Activated CD4-positive, alpha-beta T cell treated with anti-CD3 and anti-CD28 coated beads, Interleukin-2, Interleukin-4, amounts not matched to agents 100 ng/mL and 50 ng/mL, durations not matched to agents 16 hours and 8 hours (primary cell): ENCODE measurements at places on chromosomes 7 and 10.

DNA sequence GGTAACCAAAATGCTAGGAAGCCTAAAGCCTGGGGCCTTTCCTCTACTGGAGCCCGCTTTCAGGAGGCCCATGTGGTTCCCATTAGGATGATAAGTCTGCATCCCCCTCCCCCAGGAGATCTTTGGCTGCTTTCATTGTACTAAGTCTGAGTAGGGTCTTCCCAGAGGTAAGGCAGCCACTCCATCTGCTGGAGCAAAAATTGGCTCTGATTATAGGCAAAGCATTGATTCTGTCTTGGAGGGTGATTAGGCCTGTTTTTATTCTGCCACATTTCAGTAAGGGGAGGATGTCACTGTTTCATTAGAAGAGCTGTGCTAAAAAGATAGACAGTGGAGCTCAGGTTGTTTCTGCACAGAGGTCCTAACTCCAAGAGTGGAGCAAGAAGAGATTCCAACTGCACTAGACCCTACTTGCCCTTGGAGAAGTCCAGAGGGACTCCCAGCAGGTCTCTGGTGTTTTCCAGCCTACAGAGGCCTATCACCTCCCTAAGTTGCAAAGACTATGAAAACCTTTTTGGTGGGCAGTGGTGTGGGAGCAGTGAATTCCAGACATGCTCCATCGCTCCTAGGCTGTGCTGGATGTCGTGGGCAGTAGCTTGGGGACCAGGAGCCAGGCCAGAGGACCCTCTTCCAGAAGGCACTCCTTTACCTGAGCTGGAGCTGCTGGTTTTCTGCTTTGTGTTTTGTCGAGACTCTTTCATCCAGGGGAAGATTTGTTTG lies 7.1 kb upstream of the HOXA2 start:
- no peak for DNase-seq

DNA sequence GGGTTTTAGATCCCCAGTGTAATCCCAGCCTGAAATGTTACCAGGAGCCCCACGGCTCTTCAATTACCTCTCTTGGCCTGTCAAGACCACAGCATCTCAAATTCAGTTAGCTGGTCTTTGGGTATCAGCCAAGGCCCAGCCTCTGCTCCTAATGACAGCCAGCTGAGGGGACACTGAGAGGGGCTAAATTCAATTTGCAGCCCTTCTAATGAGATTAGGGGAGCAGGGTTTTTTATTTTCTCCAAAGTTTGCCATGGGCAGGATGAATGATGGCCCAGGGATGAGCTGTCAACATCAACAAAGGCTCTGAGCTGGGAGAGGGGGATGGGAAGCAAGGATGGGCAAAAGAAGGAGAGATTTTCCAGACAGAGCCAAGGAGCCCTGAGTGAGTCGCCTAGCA lies 116.8 kb upstream of the TBX20 start:
- DNase-seq: no peak

- DNase-seq: no peak
Observed at GRCh38 chr10:133297504-133297903, 11.2 kb downstream of the TUBGCP2 start.

DNA sequence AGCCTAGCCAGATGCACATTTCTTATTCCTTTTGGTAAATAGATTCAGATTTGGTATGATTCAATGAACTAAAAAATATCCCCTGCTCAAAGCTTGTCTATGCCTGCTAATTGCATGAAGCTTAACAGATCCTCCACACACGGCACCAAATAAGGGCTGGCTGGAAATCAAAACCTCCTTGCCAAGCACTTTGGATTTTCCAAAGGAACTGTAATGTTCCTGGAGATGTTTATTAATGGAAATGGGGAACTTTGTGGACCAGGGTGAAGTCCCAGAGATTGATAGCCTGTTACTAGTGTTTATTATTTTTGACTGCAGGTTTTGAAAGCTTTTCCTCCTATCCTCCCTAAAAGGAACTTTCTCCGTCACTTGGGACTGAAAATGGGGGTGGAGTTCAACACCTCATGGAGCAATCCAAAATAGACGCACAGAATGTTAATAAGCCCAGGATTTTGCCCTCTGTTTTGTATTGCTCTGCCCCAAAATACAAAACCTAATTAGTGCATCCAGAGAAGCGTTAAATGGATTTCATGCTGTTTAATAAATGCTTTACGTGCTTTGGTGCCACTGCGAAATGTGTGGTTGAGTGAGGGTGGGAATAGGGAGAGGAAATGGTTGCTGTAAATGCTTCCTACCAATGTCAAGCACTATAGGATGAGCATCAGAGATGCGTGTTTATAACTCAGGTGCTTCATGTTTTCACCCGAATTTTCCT lies 1027.7 kb downstream of the LRMDA start:
- no peak for DNase-seq

- DNase-seq: no peak
Observed at GRCh38 chr10:69807122-69807521, 5.4 kb downstream of the COL13A1 start.

DNA sequence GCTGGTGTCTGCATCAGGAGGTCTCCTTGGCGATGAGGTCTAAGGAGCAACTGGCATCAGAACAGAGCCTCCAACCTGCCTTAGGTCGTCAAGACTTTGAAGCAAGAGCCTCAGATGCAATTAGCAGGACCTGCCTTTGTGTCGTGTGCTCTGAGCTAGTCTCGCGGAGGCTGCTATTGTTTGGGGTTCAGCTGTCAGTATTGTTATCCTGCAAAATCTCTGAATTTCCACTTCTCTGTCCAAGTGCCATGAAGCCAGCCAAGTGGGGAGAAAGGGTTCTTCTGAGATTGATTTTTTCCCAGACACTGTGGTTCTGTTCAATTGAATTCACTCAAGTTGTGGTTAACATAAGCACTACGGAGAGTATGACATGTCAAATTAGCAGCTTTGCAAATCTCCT lies 78.7 kb downstream of the ADARB2 start:
- no peak for DNase-seq

- no peak for DNase-seq
Observed at GRCh38 chr10:121106611-121107010, 255.4 kb downstream of the WDR11 start.

GRCh38 chr10:71038091-71038633 lies 149.8 kb upstream of the PCBD1 start:
- no peak for DNase-seq

DNA sequence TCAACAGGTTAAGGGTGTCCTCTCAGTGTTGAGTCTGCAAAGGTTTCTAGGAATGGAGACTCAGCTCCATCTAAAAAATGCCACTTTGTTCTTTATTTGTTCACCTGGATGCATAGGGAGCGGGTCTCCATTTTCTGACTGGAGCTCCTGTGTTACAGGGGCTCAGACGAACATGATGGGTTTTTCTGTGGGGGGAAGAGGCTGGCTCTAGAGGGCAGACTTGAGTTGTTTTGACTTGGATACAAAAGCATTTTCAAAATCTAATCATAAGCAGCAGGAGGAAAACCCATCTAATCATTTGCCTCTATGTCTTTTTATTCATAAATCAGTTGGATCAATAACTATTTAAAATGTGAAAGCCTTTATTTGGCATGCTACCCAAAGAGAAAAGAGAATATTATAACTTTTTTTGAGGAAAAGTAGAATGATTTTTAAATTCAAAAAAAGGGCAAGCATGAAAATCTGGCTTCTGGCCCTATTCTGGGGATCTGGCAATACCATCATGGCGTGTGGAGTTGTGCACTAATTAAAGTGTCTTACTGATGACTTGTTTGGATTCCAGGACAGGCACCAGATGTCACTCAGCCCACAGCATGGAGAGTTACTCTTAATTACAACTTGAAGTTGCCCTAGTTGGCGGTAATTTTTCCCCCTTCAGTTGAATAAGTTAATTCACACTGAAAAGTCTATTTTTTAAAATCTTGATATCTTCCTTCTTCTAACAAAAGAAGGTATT lies 594.9 kb downstream of the REEP3 start:
- no peak for DNase-seq

DNA sequence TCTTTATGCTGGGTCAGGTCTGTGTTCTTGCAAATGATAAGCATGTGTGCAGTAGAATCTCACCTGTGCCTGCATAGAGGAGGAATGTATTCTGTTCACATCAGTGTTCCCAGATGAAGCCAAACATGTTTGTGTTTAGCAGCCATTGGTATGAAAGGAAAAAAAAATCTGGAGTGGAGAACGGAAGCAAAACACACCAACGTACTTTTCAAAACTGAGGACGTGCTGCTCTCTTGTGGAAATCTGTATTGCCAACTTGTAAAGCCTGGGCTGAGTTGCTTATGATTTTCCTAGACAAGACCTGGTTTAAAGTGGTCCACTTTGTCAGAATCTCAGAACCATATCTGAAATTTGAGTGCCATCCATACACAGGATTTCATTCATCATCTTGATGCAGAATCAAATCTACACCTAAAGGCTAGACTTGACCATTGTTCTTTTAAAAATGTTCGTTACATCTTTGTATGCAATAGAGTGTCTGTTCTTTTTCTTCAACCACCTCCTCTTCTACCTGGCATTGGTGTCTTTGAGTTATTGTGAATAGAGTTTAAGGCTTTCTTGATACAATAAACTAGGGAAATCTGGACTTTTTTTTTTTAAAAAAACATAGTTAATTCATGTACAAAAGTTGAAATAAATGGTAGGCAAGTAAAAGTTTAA lies 367.7 kb downstream of the PHF14 start:
- DNase-seq: peak; percentile 17

DNA sequence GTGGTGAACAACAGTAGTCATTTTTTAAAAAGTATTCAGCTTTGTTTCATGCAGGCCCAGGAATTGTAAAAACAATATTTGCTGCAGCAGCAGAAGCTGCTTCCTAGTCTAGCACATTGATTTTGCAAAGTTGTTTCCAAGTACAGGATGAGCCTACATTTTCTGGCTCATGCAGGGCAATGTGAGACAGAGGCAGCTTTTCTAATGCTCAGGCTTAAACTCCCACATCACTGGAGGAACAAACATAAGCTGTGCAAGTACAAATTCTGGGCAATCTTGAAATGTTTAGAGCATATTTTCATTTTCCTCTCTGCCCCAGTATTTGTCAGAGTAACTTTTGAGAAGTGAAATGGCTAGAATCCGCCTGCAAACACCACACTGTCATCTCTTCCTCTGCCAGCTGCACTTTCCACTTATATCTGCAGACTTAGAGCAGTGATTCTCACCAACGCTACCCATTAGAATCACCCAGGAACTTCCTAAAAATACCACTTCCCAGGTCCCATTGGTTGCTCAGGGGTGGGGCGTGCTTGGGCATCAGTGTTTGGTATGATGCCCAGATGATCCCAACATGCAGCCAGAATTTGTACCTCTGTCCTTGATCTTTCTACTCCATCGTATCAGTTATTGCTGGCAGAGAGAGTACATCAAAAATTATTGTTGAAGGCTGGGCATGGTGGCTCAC lies 304.1 kb upstream of the LRGUK start:
- no peak for DNase-seq

DNA sequence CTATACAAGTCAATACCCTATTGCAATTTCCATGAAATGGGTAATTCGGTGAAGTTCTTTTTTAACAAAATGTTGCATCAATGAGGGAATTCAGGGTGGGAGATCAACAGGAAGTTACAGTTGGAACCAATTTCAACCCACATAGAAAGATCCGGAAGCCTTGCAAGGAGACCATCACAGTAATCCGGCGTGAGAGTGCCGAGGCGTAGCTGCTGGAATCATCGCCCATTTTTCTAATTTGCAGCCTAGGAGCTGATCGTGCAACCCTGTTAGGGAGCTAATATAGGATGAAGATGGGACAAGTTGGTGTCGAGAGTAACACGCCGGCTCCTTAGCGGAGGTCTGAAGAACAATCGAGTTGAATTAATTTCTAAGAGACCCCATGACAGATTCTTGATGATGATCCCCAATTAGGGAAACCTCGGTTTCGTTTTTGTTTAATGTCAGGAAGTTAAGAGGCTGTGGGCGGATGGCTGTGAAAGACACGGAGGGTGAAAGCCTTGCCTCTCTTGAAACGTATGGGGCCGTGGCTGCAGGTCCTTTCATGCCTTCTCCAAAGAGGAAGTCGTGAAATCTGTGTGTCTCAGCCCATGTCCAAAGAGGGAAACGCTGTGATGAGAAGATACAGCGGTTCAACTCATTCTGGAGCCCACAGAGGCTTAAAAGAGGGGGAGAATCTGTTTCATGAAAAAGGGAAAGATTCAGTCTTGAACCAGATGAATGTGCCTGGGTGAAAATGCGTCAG lies 51.2 kb upstream of the CARD11 start:
- DNase-seq: peak; percentile 50
